ENCODE measurements at places on chromosomes 2 and 18.

DNA sequence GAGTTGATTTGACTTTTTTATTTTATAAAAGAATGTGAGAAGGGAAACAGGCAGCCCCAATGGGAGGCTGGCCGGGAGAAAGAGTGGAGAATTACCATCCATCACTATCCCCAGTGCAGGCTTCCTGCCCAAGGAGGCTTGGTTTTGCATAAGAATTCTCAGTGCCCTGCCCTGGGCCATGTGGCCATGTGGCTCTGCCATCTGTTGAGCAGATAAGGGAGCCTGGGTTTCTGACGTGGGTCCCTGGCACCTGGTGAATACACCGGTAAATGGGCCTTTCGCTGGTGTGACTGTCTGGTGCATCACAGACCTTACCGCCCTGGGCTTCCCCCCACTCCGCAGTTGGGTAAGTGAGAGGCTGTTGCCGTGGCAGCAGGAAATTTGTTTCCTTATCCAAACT is 54.5 kb upstream of the TMEM163 start:
- DNase-seq: no peak

GRCh38 chr2:8392098-8392866 is 289.6 kb upstream of the ID2 start:
- no peak for DNase-seq

DNA sequence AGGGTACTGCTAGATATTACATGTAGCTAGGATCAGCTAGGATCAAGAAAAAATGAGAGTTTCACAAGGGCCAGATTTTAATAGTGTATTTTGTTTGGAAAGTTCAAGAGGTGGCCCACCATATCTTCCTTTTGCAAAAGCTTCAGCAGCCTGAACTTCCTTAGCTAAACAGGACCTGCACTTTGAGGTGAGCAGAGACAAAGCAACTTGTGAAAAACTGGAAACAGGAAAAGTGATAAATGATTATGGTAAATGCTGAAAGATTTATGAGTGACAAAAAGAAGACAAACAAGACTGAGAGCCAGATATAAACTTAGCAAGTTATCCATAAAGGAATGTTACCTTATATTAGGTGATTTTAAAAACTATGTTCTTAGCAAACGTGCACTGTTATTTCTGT is 123.6 kb downstream of the ZNF521 start:
- DNase-seq: no peak

GRCh38 chr2:157479081-157480027 is 35.5 kb upstream of the CYTIP start:
- no peak for DNase-seq

DNA sequence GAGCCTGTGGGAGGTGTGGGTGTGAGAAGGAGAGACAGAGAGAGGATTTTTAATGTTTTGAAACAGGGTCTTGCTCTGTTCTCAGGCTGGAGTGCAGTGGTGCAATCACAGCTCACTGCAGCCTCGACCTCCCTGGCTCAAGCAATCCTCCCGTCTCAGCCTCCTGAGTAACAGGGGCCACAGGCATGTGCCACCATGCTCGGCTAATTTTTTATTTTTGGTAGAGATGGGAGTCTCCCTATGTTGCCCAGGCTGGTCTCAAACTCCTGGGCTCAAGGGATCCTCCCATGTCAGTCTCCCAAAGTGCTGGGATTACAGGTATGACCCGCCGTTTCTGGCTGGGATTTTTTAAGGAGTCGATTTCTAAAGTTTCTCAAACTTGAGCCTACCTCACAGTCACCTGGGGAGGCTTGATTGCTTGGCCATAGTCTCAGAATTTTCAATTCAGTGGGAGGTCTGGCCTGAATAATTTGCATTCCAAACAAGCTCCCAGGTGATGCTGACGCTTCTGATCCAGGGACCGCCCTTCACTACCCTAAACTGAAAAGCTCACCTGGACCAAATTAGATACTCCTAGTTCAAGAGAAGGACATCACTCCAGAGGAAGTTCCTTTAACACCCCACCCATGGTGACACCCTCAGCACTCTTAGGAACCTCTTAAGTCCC is 70.8 kb upstream of the SLC1A4 start:
- DNase-seq: no peak

DNA sequence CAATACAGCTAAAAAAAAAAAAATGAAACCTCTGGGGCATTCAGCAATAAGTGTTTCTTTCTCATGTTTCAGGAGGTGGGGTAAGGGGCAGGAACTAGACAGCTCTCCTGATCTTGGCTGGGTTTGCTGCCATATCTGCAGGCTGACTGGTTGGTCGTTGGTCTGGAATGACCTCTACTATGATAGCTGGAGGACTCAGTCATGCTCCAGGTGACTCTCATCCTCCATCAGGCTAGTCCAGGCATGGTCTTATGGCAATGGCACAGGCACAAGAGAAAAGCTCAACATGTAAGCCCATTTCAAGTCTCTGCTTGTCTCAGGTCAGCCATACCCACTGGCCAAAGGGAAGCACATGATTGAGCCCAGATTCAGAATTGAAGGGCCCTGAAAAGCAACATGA is 9.5 kb upstream of the SLC1A4 start:
- no peak for DNase-seq

- DNase-seq: no peak
These were observed 72.2 kb upstream of the L3MBTL4 start for GRCh38 chr18:6486764-6487426.

GRCh38 chr2:172162739-172163336 is 60.1 kb upstream of the DLX2 start:
- no peak for DNase-seq

DNA sequence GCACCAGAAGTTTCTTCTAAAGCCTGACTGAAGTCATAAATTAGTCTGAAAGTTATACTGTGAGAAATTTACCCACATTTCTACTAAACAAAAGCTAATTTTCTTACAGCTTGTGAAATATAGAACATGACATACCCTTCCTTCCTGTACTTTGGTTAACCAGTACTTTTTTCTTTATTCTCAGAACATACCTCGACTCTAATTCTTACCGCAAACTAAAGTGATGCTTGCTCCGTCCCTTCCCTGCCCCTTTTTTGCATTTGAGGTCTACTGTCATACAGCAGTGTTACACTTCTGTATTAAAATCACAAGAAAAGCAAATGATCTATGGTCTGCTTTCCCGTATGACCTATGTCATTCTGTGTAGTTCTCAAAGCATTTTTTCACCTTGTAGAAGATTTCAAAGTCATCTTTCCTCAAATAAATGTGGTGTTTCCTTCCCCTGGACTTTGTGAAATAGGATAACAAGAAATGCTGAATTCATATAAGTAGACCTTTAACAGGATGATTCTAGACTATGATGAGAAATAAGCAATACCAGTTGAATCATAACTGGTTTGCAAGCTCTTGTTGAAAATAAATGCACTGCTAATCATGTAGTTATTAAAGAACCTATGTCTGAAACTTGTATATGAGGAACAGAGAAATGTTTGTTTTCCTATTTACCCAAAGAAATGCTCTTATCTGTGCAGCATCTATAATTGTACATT is 30.4 kb downstream of the CYTIP start:
- no peak for DNase-seq

- no peak for DNase-seq
These were observed 78.9 kb downstream of the RAB31 start for GRCh38 chr18:9787036-9787435.

DNA sequence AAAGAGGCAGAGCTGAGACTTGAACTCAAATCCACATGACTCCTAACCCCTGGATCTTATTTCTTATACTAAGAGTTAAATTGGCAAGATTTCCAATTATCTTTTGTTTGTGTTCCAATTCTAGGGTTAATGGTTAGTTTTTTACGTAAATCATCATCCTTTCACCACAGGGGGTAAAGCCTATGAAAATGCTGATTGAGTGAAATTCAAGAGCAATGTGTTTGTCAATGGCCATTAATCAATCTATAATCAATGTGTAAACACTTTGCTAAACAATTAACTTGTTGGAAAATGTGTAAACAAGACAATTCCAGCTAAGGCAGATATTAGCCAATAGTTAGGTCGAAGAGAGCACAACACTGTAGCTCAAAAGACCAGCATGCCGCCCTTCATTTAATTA is 376.5 kb upstream of the ACVR2A start:
- no peak for DNase-seq

GRCh38 chr2:30759481-30759880 is 47.8 kb downstream of the CAPN13 start:
- DNase-seq: no peak

- no peak for DNase-seq
These were observed 65.8 kb downstream of the ALMS1 start for GRCh38 chr2:73451263-73451972.

- no peak for DNase-seq
These were observed 157.3 kb upstream of the CREB1 start for GRCh38 chr2:207372483-207372882.

- DNase-seq: no peak
These were observed 1.0 kb upstream of the PUM2 start for GRCh38 chr2:20351555-20352229.

DNA sequence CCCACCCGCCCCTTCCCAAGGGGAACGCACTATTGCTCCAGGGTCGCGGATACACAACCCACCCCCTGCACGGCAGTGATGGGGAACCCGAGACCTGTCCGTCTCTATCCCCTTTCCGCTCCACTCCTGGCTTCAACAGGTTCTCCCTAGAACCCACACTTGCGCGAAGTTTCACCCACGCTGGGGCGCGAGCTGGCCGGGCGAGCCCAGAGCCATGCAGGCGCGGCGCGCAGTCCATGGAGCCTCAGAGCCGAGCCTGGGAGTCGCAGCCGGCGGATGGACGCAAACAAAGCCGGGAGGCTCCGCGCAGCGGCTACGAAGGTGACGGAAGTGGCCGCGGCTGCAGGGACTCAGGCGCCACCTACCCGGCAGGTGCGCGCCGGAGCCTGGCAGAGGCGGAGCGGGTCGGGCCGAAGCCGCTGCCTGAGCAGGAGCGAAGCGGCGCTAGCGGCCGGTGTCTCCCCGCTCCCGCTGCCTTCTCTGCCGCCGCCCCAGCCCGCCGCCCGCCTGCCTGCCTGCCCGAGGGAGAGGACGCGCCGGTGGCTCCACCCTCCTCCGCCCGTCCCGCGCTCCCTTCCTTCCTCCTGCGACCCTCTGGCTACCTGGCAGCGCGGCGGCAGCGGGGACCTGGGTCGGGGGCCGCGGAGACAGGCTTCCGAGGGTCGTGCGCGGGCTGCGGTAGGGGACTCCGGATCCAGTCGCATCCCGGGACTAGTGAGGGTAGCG is 14.0 kb downstream of the ALPG start:
- DNase-seq: no peak

- DNase-seq: no peak
These were observed 29.9 kb downstream of the CTAGE1 start for GRCh38 chr18:22387787-22388186.

- no peak for DNase-seq
These were observed at the start of gene STPG4 for GRCh38 chr2:47155091-47155876. TSS of gene STPG4 (minus strand) at chr2:47155308. CDS start at chr2:47155251, 57 bp downstream.

GRCh38 chr18:32469190-32469651 is 1.5 kb downstream of the GAREM1 start:
- DNase-seq: no peak

DNA sequence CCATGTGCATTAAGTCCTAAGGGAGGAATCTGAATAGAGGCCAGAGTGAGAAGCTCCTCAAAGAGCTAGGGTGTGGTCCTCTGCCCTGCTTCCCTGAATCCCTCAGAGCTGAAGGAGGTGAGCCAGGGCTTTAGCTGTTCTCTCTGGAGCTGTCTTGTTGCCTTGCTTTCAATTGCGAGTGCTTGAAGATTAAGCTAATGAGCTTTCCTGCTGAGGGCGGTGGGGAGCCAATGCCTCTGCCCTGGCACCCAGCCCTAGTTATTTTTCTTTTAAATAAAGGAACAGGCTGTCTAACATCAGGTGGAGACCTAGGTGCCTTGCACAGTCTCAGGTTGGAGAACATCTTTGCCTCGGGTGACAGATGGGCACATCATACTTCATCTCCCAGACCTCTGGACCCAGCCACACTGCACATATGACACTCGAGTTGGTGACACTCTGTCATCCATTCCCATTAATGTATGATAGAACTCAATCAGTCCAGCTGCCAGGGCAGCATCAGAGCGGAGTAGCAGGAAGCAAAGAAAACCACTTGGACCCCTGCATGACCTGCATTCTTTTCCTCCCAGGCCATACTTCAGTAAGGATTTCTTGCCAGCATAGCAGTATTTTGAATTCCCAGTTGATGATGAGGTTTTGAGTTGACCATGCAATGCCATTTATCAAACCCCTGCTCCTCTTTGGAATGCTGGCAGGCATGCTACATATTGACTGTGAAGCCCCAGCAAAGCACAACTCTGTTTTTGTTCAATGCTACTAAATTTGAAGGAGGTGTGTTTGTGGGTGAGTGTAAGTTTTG is 292.7 kb downstream of the RNF144A start:
- DNase-seq: no peak

DNA sequence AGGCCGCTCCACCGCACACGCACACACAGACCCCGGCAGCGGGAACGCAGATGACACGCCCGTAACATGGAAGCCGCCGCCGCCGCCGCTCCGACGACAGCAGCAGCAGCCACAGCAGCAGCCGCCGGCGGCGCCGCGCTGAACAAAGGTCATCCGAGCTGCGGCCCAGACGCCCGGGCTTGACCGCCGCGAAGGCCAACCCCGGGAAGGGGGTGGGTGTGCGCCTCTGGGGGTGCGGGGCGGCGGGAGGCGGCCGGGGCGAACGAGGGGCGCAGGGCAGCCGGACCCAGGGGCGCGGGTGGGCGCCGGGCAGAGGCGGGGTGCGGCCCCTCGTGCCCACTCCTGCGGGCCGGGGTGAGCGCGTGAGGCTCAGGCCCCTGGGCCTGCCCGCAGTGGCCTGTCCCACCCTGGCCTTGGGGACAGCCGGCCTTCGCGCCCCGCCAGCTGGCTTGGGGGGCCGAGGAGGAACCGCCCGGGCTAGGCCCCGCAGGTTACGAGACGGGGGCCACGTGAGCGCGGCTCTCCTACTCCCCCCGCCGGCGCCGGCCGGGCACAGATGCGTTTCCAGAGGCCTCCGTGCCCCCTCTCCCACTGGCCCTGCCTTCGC is 1.0 kb upstream of the ZNF532 start:
- DNase-seq: no peak

DNA sequence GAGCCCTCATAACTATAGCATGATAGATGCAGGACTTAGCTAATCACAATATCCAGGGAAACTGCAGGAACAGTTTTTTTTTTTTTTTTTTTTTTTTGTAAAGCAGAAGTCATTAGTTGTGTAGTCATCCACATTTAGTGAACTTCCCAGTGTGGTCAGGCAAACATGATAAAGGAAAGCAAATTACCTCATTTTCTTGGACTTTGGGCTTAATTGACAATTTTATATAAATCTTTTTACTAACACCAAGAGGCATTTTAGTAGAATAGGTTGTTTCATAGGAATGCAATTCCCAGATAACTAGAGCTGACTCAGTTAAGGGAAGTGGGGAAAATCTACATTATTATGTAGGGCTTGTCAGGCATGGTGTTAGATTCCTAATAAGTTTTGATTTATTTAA is 142.7 kb upstream of the GCFC2 start:
- DNase-seq: no peak
